ENCODE measurements at places on chromosomes 12 and 14.

DNA sequence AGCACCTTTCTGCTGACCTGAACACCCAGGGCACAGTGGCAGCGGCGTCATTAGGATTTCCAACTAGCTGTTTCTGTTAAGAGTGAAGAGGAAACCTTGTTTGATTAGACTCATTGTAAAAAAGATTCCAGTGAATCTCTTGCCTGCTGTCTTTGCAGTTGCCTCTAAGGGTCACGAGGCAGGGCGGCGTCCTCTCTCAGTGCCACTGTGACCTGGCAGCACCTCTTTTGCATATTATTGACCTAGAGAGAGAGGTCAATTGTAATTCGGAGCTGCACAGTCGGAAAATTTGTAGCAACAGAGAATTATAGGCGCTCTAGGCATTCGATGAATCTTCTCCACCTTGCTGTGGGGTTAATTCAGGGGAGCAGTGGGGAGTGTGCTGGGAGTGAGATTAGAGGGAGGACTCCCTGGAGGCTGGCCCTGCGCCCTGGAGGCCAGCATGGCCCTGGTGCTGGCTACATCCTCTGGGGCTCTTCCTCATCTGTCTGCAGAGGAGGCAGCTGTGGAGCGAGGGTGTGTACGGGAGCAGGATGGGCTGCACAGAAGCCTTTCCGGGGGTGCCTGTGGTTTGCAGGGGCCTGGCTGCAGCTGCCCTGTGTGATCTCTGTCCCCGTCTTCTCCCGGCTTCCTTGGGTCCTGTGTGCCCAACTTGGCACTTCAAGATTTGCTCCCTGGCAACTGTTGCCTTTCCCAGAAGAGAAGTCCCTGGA is 14.3 kb downstream of the PACS2 start:
- DNase-seq: no peak

DNA sequence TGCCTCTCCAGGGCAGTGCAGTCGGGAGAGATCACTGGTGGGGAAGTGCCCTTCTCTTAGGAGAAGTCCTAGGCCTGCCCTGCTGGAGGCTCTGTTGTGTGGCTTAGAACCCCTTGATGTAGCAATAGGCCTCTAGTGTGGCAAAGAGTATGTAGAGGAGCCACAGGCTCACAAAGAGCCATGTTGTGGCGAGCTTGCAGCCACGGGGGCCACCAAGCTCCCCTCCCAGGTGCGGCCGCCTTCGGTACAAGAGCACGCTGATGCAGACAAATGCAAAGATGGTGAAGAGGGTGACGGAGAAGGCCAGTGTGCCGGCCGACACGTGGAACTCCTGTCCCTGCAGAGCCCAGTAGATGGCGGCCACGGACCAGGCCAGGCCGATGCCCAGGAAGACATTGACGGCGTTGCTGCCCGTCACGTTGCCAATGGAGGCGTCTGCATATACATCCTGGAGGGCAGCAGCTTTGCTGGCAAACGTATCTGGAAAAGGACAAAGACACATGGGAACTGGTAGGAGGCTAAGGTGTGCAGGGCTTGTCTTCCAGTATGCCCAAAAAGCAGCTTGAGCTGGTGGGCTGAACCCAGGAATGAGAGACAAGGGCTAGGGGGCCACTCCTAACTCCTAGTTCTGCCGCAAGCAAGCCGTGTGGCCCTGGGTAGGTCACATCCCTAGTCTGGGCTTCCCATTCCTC is 142.8 kb downstream of the SLC8A3 start:
- peak; percentile 6 for DNase-seq

DNA sequence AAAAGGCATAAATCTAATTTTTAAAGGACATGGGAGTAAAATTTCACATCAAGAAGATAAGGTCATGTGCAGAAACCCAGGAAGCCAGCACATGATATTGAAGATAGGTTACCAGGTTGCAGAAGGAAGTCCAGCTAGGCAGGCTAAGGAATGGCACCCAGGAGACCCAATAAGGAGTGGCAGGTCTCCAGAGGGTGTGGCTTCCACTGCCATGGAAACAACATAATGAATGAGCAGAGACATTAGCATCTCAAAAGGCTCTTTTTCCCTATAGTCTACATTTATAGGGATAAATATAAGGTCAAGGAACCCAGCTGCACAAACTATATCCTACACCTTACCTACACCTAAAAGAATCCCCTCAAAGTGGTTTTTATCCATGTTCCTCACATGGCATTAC is 275.9 kb downstream of the RPS29 start:
- DNase-seq: no peak

GRCh38 chr12:39047539-39048262 is 142.3 kb upstream of the CPNE8 start:
- no peak for DNase-seq

DNA sequence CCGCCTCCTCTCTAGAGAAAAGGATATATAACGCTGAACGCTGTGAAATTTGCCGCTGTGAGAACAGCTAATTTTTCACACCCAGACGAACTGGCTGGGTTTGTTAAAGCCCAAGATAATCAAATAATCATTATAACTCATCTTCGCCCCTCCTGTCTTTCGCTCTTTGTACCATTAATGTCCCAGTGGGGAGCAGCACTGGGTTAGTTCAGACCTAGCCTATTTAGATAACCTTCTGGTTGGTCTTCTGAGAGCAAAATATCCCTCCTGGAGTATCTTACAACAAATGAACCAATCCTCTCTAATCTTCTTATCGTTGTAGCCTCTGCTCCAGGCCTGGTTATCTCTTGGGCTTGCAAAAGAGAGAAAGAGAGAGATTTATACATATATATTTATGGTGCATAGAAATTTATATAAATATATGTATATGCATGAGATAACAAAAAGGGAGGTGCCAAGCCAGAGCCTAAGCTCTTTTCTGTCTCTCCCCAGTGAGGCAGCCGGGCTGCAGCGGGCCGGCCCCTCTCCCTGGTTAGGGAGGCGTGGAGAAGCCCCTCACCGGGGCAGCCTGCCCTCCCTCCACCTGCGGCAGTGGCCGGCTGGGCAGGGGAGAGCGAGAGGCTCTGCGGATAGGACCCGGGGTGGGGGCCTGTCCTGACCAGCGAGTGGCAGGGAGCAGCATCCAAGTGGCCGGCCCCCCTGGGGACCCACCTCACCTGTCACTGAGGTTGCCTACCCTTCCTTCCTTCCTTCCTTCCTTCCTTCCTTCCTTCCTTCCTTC is 202.0 kb upstream of the LHX5 start:
- DNase-seq: no peak

- DNase-seq: no peak
Observed at GRCh38 chr14:24268225-24268624, 3.2 kb downstream of the RABGGTA start.

GRCh38 chr12:21434699-21435098 is 2.8 kb upstream of the PYROXD1 start:
- DNase-seq: no peak

GRCh38 chr12:46468160-46468559 is 95.6 kb upstream of the SLC38A2 start:
- no peak for DNase-seq

GRCh38 chr14:76884853-76885276 is 58.7 kb downstream of the LRRC74A start:
- no peak for DNase-seq

DNA sequence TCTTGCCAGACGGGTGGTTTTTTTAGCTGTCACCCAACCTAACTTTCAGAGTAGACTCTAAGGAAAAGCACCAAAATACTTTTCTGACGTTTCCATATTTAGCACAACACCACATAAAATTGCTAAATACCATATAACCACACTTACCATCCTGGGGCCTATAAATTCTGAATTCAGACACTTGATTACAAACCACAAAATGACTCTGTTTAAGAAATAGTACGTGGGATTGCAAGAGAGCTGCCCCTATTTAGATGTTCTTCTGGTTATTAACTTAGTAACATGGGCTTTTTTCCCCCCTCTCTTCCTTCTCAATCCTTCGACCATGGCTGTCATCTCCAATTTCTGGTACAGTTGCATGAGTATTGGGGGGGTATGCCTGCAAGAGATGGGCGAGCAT is 287.7 kb downstream of the BMP4 start:
- DNase-seq: no peak

GRCh38 chr12:42960087-42960527 is 370.6 kb upstream of the PRICKLE1 start:
- DNase-seq: no peak

GRCh38 chr12:53198486-53199110 is 8.5 kb downstream of the ITGB7 start:
- no peak for DNase-seq

DNA sequence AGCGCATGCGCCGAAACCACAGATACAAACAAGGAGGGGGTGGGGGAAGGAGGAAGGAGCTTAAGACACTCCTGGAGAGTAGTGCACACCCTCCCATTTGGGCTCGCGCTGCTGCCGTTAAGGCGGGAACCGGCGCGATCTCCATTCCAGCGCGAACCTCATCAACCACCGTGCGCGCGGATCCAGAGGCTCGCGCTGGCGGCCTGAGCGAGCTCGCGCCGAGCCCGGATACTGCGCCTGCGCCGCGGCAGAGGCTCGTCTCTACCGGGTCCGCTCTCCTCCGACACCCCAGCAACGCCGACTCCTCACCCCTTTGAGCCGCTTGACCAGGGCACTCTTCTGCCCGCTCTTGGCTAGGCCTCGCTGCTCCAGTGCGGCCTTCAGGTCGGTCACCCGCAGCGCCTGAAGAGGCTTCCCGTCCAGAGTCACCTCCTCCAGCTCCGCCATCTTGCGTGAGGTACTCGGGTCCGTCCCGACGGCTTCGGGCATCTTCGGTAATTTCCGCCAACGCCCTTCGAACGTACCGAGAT is at the start of gene ACIN1:
Gene ACIN1, minus strand, starts transcription at position 471 of the 530 bp plus-strand sequence. Its CDS starts 24 bp downstream, at position 447.
- peak; percentile 71 for DNase-seq

GRCh38 chr12:125373375-125373774 is 308.1 kb downstream of the AACS start:
- DNase-seq: no peak

- peak; percentile 3 for DNase-seq
Observed at GRCh38 chr14:35252451-35252868, 39.7 kb upstream of the PSMA6 start.

GRCh38 chr12:107329569-107330324 is 236.4 kb upstream of the CRY1 start:
- no peak for DNase-seq

DNA sequence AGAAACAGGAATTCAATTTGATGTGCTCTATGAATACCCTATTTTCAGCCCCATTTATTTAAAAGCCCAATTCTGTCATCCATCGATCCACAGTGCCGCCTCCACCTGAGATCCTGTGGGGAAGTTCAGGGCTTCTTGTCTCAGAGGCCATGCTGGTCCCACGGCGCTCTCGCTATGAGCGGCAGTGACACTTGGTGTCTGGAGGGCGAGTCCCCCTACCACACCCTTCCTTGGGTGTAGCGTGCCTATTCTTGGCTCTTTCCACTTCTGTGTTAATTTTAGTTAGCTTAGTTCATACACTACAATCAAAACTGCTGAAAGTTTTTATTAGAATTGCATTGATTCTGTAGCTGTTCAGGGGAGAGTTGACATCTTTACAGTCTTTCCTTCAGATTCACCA is 73.8 kb downstream of the DDX51 start:
- no peak for DNase-seq

DNA sequence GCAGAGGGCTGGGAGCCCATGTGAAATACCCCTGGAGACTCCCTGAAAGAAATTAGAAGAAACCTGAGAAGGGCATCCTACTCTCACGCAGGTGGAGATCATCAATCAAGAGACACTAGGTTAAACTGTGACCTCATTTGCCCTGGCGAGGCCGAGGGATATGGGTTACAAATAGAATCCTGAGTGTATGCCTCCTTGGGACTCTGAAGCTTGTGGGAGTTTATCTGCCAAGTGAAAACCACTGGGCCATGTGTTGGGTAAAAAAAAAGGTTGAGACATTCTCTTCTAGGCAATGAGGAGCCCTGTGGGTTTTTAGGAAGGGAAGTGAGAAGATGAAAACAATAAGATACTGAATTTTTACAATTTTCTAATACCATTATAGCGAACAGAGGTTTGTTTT is 160.7 kb upstream of the ARID2 start:
- DNase-seq: no peak

DNA sequence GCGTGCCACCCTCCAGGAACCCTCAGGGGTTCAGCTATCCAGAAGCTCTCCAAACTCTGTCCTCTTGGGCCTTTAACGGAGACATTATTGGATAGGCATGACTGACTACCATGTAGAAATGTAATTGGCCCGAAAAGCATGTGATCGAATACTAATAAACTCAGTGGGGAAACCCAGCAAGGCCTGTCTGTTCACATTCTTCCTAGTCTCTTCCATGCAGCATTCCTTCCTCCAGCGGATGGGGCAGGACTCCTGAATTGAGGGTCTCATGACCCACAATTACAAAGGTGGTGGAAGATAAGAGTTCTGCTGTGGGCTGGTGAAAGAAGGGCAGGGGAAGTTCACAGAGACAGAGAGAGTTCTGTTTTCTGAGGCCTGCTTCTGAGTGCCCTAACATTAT is 6.5 kb upstream of the PRDM4 start:
- DNase-seq: no peak

DNA sequence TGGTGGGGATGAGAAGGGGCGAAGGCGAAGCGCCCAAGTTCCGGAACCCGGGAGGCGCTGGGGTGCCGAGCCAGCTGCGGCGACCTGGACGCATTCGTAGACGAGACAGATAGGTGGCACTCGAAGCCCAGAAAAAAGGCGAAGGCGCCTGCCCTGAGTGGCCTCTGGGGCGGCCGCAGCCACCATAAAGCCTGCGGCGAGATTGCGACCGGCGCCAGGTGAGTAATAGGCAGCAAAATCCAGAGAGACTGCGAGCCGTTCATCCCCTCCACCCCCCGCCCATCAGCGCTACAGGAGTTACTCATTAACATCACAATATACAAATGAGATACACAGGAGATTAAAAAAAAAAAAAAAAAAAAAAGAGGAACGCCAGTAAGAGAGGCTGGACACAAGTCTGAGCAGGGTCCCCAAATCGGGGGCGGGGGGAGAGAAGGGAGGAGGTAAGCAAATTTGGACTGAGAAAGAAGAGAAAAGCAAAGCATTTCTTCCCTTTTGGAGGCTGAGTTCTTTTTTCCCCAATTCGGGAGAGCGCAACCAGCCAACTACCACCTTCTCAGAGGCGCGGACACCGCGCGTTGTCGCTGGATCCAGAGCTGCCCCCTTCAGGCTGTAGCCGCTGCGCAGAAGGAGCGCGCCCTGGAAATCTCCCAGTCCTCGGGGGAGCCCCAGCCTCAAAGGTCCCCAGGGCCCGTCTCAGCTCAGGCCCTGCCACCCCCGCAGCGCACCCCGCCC is 15.7 kb downstream of the TBX3 start:
- DNase-seq: peak; percentile 28

DNA sequence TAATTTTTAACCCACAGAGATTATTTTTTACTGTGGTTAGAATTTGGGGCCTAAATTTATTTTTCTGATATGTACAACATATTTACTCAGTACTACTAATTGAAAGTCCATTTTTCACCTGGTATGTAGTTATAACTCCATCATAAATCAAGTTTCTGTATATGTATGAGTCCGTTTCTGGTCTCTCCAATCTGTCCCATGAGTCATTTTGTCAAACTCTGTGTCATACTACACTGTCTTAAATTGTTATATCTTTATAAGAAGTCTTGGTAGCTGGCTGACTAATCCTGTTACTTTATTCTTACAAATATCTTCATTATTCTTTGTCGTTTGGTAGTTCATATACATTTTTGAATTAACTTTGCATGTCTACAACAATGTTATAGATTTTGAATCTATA is 344.0 kb downstream of the PDZRN4 start:
- DNase-seq: no peak

- no peak for DNase-seq
Observed at GRCh38 chr12:101653030-101653429, 44.4 kb upstream of the CHPT1 start.

GRCh38 chr12:4866299-4866698 is 43.4 kb upstream of the KCNA1 start:
- no peak for DNase-seq

- no peak for DNase-seq
Observed at GRCh38 chr12:5023842-5024241, 19.8 kb upstream of the KCNA5 start.
